Activated naive CD4-positive, alpha-beta T cell treated with anti-CD3 and anti-CD28 coated beads, Interleukin-2, amount 10 ng/mL, durations not matched to agents 7 days and 5 days (primary cell): ENCODE measurements at places on chromosomes 16 and 17.
A peak's percentile ranks its signal among the peaks of the same experiment; 100 is the strongest.

GRCh38 chr17:7673239-7673638, 14.1 kb downstream of the TP53 start:
- DNase-seq = peak; percentile 66

- DNase-seq = no peak
These were observed 11.9 kb downstream of the EPN2 start for GRCh38 chr17:19248928-19249574.

DNA sequence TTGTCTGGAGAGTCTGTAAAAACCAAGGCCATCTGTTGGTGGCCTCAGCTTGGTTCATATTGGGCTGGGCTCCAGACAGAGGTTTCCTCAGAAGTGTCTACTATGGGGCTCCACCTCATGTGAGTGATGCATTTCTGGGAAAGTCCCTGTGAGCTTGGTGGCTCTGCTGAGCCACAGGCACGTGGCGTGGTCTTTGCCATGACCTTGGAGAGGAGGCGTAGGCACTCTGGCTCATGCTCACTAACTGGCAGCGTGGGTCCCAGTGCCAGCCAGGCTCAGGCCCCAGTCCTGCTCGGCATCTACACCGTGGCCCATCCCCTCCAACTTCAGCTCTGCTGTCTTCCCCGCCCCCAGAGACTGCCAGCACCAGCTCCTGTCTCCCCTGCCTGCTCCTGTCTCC, 10.7 kb upstream of the SMTNL2 start:
- peak; percentile 43 for DNase-seq

DNA sequence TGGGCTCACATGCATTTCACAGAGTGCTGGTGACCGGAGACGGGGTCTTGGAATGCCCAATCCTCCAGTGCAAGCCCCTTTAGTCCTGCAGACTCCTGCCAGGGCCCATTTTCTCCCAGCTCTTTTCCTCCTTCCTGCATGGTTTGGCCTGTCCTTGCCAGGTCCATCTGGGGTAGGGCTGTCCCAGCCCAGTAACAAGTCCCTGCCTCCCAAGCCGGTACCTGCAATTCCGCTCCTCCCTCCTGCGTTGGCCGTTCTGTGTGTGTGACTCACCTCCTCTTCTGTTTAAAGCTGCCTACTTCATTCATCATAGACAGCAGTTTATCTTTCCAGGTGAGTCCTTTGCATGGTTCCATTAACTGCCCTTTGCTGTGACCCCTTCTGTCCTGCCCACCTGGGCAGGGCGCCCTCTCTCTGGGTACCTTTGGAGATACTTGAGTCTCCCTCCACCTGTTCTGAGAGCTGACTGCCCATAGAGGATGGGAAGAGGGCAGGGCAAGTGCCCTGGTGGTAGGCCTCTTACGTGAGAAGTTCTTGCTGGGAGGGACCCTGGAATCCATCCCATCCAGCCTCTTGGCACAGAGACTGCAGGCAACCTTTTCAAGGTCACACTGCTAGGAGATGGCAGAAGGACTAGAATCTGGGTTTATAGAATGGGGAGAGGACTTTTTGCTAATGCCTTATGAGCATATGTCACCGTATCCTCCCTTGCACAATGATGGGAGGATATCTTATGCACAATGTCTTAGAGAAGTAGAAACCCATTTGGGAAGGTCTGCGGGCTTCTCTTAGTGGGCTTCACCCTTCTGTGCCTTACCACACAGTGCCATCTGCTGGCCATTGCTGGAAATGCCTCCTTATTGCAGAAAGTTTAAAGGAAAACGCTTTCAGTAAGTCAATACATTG, 29.7 kb upstream of the LGALS9 start:
- peak; percentile 89 for DNase-seq

GRCh38 chr17:80473701-80474100, 2.7 kb downstream of the NPTX1 start:
- no peak for DNase-seq

DNA sequence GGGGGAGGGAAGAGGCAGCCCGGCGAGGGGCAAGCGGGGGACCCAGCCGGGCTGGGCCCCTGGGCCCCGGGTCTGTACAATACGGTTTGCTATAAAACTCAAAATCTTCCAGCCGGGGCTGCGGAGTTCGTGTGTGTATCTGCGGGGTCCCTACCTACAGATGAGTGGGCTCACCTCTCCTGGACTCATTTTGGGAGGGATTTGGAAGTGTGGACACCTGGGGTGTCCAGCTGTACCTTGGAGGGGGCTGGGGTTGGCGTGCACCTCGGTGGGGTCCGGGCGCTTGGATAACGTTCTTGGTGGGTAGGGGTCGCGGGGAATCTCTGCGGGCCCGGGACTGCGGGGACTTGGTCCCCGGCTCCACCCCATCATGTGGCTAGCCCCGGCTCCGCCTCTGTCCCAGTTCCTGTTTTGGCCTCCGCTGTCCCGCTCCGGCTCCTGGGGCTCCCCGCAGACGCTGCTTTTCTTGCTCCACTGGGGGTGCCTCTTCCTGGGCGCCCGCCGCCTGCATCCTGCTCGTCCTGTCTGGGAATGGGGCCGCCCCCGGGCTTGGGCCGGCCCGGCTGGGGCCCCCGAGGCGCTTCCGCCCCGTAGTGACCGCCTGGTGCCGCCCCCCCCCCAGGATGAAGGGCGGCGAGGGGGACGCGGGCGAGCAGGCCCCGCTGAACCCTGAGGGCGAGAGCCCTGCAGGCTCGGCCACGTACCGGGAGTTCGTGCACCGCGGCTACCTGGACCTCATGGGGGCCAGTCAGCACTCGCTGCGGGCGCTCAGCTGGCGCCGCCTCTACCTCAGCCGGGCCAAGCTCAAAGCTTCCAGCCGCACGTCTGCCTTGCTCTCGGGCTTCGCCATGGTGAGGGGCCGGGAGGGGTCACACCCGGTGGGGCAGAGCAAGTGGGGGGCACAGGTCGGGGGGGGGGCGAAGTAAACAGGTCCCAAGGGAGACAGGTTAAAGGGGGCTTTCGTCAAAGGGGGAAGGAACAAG, at the start of gene ORAI3:
Gene ORAI3 (plus strand): TSS at position 402 of the 983 bp plus-strand sequence. CDS start 222 bp downstream, at position 624.
- peak; percentile 73 for DNase-seq

GRCh38 chr17:42087042-42087701, 11.1 kb downstream of the ZNF385C start:
- no peak for DNase-seq

DNA sequence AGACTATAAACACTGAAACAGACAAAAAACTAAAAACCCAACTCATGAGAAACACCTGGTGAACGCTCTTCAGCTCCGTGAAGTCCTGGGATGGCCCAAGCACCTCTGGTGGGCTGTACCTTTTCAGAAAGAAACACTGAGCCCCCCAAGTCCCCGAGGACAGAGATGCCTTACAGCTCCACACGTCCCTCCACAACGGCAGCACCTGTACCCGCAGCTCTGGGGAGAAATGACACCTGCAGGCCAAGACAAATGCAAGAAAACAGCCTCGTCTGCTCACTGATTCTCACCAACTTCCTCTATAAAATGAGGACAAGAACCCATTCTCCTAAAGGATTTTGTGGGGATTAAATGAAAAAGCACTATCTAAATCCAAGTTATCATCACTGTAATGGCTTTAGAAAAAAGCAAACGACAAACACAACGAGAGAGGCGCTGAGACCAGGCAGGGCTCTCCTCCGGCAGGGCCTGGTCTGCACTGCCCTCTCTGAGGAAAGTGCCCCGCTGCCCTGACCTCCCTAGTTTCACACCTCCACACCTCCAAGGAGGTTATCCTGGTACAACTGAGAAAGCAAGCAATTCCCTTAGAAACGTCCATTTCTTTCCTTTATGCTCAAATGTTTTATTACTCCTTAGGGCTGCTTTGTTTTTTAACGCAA, 114.9 kb downstream of the ZNF778 start:
- no peak for DNase-seq

DNA sequence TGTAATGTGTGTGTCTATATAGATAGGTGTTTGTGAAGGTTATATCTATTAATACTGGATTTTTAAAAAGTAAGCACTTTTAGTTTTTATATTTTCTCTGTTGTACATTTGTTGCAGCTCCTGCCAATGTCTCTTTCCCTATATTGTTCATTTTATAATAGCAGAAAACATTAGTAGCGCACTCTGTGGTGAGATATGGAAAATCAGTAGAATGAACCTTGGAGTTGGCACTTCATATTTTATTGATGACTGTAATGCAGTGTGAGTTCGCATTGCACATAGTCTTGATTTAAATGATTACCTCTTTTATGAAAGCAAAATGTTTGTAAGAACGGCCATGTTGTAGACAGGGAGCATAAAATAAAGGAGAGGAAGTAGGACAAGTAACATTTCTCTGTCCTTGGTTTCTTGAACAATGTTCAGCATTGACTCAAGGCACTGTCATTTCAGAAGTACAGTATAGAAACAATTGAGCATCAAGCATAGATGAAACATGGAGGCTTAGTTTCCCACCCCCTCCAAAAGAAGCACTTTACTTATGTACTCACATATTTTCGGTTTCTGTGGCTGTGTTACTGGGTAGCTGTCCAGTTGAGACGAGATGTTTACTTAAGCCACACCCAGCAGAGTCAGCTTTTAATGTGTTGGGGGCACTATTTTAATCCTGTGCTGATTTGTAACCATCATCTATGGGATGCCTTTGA, 74.0 kb downstream of the TANC2 start:
- no peak for DNase-seq

- DNase-seq = peak; percentile 62
These were observed 382 bp downstream of the PITPNA start for GRCh38 chr17:1562176-1562643.

DNA sequence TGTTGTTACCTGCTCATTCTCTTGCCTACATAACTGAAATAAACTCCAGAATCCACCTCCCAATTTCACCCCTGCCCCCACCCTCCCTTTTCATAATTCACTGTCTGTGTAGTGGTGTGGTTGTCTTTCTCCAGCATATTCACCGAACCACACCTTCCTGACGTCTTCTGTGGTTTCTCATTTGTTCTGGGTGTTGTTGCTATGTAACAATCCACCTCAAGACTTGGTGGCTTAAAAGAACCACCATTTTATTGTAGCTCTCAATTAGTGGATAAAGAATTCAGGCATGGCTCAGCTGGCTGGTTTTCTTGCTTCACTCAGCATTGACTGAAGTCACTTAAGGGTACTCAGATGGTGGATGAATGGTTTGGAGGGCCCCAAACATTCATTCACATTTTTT, 229.8 kb downstream of the MAF start:
- peak; percentile 28 for DNase-seq

DNA sequence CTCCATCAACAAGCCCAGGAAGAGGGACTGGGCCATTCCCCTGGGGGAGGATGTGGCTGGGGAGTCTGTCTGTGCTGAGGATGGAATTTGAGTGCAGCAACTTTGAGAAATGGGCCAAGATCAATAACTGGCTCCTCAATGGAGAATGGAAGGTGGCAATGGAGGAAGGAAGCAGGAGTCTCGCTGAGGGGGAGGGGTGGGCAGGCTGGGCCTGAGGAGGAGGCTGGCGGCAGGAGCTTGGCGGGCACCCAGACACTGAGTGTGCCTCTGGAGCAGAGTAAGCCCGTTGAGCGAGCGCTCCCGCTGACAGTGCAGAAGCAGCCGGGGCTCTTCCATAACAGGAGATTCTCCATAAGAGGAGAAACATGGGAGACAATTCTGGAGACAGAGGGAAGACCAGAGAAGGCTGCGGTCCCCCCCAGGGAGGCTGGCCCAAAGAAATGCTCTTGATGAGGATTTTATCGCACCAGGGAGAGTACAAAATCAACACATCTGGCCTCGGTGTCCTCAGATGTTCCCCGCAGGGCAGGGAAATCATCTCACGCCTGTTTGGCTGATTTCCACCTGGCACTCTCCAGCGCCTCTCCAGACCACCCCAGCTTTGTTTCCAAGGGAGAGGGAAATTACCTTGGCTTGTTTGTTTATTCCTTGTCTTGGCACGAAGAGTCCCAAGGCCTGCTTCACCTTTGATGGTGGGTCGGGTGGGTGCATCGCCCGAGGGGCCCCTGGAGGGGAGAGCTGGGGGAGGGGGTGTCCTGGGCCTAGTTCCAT, 2.8 kb upstream of the MMP15 start:
- DNase-seq = no peak

DNA sequence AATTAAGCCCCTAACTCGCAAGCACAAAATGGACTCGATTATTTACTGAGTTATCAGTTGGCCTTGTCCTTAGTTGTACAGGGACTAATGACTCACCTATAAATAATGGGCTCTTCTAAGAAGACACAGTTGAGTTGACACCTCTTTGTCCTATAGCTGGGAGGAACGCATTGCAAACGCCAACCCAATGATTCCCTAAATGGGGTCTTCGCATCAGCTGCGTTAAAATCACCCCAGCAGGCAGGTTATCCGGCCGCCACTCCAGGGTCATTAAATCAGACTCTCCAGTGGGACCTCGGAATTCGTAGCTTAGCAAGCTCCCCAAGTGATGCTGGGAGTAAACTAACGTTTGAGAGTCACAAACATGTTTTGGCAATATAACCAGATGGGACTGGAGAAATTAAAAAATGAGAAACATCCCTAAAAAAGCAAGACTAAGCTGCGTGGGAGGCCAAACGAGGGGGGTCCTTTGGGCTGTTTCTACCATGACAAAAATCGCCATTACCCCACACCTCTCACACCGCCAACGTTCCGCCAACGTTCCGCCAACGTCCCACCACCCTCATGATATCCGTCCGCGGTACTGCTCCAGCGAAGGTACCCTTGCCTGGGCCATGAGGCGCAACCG, 932 bp upstream of the NFE2L1 start:
- peak; percentile 24 for DNase-seq

DNA sequence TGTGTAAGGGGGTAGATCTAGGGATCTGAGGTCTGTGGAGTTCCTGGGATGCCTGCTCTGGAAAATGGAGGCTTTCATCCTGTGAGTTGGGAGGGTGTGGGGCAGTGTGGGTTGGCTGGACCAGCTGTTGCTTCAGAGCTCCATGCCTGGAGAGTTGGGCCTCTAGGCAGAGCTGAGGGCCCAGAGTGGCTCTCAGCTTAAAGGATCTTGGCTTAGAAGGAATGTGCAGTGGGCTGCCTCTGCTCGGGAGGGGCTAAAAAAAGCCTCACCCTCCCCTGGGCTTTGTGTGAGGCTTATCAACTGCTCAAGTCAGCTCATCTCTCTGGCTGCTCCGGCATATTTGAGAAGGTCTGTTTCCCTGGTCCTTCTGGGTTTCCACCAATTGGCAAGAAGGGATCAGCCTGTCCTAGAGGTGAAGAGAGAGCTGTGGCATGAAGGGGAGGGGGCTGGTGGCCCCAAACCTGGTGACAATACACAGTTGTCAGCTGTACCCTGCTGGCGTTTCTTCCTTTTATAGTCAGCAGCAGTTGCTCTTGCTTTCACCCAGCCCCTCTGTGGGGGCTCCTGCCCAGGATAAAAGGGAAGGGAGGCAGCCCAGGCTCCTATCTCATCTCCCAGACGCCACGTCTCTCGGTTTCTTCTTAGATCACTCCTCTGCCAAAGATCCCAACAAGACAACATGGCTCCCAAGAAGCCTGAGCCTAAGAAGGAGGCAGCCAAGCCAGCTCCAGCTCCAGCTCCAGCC, at the start of gene MYL4:
Gene MYL4 (plus strand): TSS at position 605 of the 745 bp plus-strand sequence. CDS start 75 bp downstream, at position 680.
- DNase-seq = no peak

GRCh38 chr16:85453194-85453678, 159.9 kb upstream of the GSE1 start:
- DNase-seq = no peak

DNA sequence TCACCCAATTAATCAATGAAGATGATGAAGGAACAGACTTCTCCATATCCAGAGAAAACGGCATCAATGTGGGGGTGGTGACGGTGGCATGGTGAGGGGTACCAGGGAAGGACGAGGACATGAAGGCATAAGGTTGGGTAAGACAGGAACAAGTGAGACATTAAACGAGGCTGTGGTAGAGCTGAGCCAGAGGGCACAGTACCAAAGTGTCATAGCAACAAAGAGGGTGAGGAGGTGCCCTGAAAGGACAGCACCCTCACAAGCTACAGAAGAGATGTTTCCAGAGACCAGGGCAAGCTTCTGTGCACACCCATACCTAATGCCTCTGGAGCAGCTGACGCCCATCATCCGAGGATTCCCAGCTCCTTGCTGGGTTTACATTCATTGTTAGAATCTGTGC, 57.5 kb upstream of the TRAP1 start:
- DNase-seq = no peak

GRCh38 chr17:45284176-45285140, 22.6 kb upstream of the SPATA32 start:
- peak; percentile 60 for DNase-seq
